ENCODE measurements at places on chromosomes 7 and 10.

GRCh38 chr7:123348690-123349089 lies 148.9 kb upstream of the SLC13A1 start:
- no peak overlapping the region for H3K27ac ChIP-seq
- no peaks in the 10 kb centered on the region for H3K36me3 ChIP-seq
- no peak for DNase-seq
- no peaks in the 10 kb centered on the region for H3K27me3 ChIP-seq
- H3K4me3 ChIP-seq = no peak overlapping the region
- H3K4me1 ChIP-seq = no peaks in the 10 kb centered on the region

DNA sequence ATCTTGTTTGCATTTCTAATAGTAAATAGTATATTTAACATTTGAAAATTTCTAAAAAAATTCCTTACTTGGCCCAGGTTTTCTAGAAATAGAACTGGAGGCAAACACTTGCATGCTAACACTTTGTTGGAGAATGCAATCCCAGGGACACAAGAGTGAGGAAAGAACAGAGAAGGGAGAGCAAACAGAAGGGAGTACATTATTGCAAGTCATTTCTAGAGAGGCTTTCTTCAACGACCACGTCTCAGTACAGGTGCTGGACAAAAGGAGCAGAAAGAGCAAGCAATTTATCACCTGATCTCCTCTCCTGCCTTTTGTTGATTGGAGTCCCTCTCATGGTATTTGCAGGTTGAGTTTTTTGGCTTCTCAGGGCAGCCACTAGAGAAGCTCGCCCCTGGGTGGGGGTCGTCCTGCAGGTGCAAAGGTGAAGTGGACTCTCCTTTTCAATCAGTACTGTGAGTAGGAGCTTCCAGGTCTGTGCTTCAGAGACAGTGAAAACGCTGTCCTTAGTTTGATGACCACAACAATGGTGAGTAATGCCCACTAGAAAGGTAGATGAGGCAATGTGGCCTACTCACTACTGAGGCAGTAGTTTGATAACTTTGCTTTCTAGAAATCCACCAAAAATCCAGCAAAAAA lies 5.2 kb downstream of the CPED1 start:
- H3K4me3 ChIP-seq = no peak overlapping the region
- no peak overlapping the region for H3K27ac ChIP-seq
- peaks cover 27% of the 10 kb centered on the region for H3K4me1 ChIP-seq
- no peaks in the 10 kb centered on the region for H3K27me3 ChIP-seq

- H3K27ac ChIP-seq = no peak overlapping the region
- no peaks in the 10 kb centered on the region for H3K4me1 ChIP-seq
- DNase-seq = no peak
- no peak overlapping the region for H3K4me3 ChIP-seq
These were observed 15.4 kb downstream of the SP4 start for GRCh38 chr7:21443149-21443841.

GRCh38 chr10:121823993-121824463 lies 103.8 kb downstream of the ATE1 start:
- no peak overlapping the region for H3K4me3 ChIP-seq
- no peak for DNase-seq
- no peaks in the 10 kb centered on the region for H3K27me3 ChIP-seq
- H3K27ac ChIP-seq = no peak overlapping the region

GRCh38 chr7:21869785-21870402 lies 75.8 kb downstream of the CDCA7L start:
- H3K27me3 ChIP-seq = no peaks in the 10 kb centered on the region
- H3K4me3 ChIP-seq = no peak overlapping the region
- H3K4me1 ChIP-seq = no peaks in the 10 kb centered on the region
- H3K27ac ChIP-seq = no peak overlapping the region

All from esophagus muscularis mucosa (tissue), 4 donors.